ENCODE measurements at places on chromosomes 7 and 10.

DNA sequence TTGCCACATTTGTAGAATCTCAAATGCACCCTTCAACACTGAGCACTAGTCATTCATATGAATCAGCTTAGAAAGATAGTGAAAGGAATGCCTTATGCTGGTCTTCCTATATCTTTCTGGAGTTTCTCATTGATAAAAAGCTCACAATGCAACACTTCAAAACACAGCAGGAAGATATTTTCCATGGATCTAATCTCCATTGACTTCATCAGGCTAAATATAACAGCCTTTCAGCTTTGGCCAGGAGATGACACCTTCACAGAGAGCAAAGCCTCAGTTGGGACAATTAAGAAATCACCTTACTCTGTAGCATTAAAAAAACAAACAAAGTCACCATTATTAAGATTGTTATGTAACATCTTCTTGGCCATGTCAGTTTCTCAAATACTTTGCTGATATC is 6.7 kb downstream of the NRP1 start:
- DNase-seq, result no peak

- no peak for DNase-seq
These were observed 53.9 kb downstream of the WIPF3 start for GRCh38 chr7:29860186-29860585.

- no peak for DNase-seq
These were observed 28.5 kb downstream of the PIP4K2A start for GRCh38 chr10:22685926-22686325.

GRCh38 chr10:86217371-86218080 is 149.1 kb downstream of the GRID1 start:
- DNase-seq, result no peak

GRCh38 chr7:88775838-88776237 is 16.3 kb downstream of the ZNF804B start:
- DNase-seq, result no peak

DNA sequence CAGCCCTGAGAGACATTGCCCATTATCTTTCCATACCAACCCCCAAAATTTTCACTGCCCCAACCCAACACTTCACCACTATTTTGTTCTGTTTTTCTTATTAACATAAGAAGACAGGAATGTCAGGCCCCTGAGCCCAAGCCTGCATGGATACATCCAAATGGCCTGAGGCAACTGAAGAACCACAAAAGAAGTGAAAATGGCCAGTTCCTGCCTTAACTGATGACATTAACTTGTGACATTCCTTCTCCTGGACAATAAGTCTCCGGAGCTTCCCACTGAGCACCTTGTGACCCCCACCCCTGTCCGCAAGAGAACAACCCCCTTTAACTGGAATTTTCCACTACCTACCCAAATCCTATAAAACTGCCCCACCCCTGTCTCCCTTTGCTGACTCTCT is 1076.4 kb upstream of the GHITM start:
- no peak for DNase-seq

DNA sequence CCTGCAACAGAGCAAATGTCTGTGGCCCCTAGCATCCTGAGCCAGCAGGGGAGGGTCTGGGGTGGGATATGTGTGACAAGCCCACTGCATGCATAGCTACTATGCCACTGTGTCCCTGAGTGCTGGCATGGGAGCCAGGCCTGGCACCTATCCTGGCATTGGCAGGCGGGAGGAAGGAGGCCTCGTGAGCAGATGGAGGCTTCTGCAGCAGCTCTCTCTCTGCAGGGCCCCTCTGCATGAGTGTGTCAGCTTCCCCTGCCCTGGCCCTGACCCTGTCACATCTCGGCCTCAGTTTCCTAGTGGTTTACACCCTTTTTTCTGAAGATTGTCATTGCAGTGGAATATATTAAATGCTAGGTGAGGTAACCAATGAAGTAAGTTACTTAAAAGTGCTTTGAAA is 13.1 kb upstream of the IMPDH1 start:
- DNase-seq, result no peak

DNA sequence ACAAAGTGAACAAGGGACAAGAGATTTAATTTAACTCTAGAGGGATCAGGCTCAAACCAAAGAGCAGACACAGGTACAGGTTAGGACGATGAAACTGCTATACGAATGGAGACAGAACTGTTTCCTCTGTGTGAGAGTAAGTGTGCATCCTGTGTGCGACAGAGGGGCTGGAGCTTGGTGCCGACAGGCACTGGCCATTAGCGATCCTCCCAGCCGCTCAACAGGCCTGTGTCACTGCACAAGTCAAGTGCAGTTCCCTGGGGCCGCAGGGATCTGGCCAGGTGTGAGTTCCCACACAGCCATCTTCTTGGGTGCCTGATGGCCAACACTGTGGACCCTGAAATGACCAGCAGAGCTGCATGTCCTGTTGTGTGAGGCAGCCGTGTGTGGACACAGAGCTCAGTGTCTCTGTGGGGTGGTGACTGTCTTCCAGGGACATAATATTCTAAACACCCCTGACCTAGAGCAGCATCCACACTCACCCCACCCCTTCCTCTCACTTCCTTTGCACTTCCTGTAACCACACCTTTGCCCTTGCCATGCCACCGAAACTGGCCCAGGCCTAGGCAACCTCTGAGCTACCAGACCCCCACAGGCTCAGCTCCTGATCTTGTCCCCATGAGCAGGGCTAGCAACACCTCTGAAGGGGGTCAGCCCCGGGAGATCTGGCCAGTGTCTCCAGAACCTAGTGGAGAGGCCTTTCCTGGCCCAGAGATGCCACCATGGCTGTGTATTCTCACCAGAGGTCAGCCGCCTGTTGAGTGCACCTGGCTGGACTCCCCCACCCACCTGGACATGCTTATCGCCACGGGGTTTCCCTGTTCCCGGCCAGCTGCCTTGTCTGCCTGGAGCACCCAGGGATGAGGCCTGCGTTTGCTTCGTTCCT is 11.7 kb upstream of the TBRG4 start:
- no peak for DNase-seq

- no peak for DNase-seq
These were observed 519.6 kb downstream of the REEP3 start for GRCh38 chr10:64040781-64041180.
